Activated naive CD8-positive, alpha-beta T cell treated with anti-CD3 and anti-CD28 coated beads, Interleukin-2, amount 10 ng/mL, durations not matched to agents 7 days and 5 days (primary cell): ENCODE measurements at places on chromosomes 13 and 19. TPM values are rescaled to one million over a fixed set of nuclear protein-coding genes. Genes with fewer than 3 reads are reported as not detected.

SERP2 gene
- 0.54 TPM for total RNA-seq

MAMSTR gene
- 1.5 TPM for total RNA-seq

LGALS7B gene
- total RNA-seq, result not detected

GRCh38 chr19:18280247-18281081 is 958 bp downstream of the JUND start:
- DNase-seq, result peak; percentile 87

GRCh38 chr19:32638625-32639024 is 36.4 kb downstream of the ANKRD27 start:
- no peak for DNase-seq

DNA sequence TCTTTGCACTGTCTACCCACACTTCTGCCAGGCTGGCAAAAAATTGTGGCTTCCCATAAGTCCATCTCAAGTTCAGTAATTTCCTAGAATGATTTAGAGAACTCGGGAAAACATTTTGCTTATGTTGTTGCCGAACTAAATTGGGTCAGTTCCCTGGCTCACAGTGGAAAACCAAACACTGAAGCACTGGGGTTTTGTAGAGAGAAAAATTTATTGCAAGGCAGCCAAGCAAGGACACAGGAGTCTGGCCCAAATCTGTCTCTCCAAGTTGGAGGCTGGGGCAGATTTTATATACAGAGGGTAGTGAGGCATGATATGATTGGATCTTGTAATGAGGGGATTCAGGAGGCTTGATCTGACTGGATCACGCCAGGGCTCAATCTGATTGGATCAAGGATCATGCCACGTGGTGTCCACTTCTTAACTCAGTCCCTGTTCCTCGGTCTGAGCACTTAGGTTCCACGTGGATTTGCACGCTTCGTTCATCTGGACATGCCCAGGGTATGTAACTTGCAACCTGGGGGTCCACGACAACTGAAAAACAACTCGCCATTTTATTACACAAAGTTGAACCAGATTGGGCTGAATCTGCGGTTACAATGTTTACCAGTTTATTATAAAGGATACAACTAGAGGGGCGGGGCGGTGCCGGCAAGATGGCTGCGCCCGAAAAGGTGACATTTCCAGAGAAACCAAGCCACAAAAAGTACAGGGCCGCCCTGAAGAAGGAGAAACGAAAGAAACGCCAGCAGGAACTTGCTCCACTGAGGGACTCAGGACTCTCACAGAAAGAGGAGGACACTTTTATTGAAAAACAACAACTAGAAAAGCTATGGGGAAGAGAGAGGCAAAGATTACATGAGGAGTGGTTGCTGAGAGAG is 7.3 kb downstream of the CD209 start:
- no peak for DNase-seq

- DNase-seq, result no peak
Measured at GRCh38 chr13:21541980-21542379, 62.0 kb downstream of the MICU2 start.

DNA sequence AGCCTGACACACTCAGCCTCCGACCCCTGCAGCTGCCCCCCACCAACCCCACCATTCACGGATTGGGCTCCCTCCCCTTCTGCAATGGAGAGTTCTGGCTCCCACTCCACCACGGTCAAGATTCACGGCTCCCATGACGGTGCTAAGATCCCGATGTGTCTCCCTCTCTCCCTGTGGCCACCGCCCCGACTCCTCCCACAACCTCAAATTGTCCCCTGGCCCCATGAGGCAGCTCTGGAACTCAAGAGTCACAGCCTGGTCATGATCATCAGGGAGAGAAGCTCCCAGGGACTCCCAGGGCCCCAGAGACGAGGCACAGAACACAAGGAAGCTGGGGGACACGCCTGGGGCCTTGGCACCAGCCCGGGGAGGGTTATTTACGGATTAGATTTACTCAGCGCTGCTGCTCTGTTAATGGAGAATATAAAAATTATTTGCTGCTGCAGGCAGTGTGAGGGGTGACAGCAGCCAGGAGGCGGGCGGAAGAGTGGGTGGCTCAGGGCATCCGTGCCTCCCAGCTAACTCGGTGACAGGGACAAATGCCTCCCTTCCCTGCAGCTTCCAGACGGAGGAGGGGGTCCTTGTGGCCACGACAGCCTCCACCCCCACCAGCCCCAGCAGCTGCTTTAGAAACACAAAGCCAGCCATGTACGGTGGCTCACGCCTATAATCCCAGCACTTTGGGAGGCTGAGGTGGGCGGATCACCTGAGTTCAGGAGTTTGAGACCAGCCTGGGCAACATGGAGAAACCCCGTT is 184.2 kb downstream of the PTPRS start:
- no peak for DNase-seq
